WERI-Rb-1 (cell line): ENCODE measurements at places on chromosomes 1 and 21.
A peak's percentile ranks its signal among the peaks of the same experiment; 100 is the strongest.

- DNase-seq, result no peak
Observed at GRCh38 chr1:30612536-30613065, 110.8 kb downstream of the MATN1 start.

GRCh38 chr1:197437601-197438000 is 169.5 kb downstream of the CRB1 start:
- DNase-seq, result no peak

DNA sequence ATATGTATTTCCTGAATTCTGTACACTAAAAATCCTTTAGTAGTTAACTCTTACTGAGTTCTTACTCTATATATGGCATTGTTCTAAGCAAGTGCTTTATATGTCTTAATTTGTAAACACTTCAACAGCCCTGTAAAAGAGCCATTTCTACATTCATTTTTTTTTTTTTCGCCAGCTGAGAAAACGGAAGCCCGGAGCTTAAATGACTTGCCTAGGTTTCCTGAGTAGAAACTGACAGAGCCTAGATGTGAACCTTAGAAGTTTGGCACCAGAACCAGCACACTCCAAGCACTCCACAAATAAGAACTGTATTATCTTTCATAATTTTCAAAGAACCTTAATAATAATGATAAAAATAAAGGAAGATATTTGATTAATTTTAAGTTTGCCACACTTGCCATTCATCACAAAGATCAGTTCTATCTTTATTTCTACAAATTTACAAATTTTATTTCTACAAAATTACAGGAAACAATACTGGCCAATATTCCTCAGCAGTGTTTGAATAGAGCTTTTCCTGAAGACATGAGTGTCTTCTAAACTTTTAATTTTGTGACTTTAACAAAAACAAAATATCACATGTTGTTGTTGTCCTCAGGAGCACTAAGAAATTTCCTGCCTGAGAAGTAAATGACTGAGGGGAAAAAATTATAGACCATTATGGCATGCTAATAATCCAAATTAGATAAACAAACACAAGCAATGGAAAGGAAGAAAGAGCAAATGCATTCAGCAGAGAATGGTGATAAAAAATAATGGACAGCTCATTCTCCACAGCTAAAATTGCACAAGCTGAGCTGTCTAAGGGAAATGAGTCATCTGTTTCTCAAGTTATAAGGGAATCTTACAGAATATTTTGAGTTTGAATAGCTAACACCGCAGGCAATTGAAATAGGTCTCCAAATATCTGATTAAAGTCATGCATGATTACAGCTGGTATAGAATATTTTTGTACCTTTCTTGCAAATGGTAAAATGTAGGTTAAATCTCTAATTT is 71.2 kb downstream of the DPYD start:
- DNase-seq, result no peak

DNA sequence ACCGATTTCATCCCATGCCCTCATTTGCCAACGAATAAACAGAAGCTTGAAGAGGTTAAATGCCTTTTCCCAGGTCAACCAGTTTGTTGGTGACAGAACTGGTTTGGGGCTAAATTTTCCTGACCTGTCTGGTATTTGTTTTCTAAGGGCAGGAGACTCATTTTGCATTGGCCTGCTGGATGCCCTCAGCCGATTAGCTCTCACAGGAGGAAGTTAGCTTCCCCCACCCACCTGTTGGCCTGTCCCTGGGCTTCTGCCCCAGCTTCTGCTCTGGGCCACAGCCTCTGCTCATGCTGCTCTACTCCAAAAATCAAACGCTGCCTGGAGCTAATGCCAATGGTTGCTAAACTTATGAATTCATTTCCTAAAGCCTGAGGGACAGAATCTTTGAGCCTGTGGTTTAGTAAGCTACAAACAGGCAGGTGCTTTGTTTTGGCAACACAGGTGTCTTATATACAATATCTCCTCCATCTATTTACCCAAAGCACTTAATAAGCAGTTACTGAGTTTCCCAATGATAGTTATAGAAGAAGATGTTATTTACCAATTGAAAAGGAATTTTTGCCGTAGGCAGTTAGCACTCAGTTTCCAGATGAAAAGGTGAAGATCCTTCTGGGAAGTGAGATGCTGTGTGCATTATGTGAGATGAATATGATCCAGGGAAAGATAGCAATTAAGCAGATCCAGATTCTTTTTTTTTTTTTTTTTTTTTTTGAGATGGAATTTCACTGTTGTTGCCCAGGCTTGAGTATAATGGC is 82.3 kb downstream of the TM2D1 start:
- DNase-seq, result no peak

DNA sequence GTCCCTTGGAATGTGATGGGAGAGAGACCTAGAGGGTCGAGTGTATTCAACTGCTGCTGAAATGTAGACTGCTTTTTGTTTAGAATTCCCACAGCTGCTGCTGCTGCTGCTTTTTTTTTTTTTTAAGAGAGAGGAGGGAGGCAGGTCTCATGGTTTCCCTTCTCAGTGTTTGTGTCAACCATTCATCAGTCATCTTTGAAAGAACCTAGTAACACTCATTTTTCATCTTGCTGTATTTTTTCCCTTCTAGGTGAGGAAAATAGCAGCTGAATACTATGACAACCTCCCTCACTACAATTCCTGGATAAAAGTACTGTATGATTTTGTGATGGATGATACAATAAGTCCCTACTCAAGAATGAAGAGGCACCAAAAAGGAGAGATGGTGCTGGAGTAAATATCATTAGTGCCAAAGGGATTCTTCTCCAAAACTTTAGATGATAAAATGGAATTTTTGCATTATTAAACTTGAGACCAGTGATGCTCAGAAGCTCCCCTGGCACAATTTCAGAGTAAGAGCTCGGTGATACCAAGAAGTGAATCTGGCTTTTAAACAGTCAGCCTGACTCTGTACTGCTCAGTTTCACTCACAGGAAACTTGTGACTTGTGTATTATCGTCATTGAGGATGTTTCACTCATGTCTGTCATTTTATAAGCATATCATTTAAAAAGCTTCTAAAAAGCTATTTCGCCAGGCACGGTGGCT is 9.2 kb downstream of the DEGS1 start:
- no peak for DNase-seq

DNA sequence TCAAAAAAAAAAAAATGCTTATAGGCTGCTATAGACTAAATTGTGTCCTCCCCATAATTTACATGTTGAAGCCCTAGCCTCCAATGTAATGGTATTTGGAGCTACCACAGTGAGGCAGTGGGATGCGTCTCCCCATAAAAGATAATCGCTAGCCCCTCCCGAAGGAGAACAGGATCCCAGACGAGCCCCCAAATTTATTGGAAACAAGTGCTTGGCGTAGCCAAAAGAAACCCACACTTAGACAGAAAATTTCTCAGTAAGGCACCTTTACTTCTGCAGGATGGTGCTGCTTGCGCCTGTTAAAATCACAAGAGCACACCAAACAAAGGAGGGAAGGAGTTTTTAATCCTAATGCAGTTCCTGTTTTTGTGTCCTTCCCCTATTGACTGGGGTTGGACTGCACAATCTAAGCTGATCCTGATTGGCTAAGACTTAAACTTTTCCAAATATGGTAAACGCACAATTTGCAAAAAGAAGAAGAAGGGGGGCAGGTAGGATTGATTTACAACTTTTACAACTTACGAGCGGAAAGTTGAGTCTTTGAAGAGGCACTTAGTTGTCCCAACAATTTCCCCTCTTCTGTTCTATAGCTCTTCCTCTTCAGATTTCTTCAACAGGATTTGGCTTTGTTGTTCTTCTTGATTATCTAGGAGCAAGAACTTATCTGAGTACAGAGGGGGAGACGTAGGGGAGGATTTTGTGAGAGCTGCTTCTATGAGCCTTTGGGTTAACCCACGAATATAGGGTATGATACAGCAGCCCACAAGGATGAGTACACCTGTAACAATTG is 3.0 kb upstream of the IPP start:
- no peak for DNase-seq

GRCh38 chr21:16419188-16419921 is 689.6 kb downstream of the USP25 start:
- no peak for DNase-seq

GRCh38 chr1:52567943-52568342 is 15.1 kb upstream of the TUT4 start:
- no peak for DNase-seq

- DNase-seq, result peak; percentile 59
Observed at GRCh38 chr1:159821171-159821867, 5.4 kb upstream of the SLAMF8 start.

- no peak for DNase-seq
Observed at GRCh38 chr1:164611754-164612642, 53.0 kb downstream of the PBX1 start.

- DNase-seq, result no peak
Observed at GRCh38 chr21:37146320-37147235, 73.5 kb downstream of the TTC3 start.

DNA sequence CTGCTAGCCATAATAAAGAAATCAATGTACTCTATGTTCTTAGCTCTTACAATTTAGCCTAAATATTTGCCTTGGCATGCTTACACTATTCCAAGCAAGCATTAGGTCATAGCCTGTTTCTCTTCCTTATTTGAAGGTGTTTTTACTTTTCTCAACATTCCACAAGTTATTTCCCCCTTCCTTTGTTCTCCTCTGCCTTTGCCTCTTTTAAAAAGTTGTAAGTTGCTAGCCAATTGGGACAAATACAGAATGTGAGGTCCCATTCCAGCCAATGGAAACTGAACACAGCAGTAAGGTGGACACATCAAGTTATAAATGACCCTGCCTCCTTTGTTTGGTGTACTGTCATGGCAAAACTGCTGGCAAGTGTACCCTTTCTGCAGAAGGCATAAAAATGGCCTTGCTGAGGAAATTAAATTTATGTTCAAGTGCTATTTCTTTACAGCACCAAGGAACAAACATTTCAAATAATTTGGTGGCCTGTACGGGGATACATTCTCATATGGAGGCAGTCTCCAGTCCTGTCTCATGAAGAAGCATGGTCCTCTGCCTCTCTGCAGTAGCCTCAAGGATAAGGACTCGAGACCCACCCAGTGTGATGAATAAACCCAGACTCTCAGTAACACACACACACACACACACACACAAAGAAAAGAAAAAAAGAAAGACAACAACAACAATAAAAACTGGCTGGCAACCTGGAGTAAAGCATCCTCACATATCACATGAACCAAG is 28.8 kb upstream of the FMO1 start:
- no peak for DNase-seq

GRCh38 chr1:156422602-156423091 is 53.6 kb downstream of the RHBG start:
- DNase-seq, result no peak
